Fibroblast of the aortic adventitia (primary cell): ENCODE measurements at places on chromosomes 5 and 9.

- no peak for DNase-seq
Observed at GRCh38 chr5:140595538-140596300, 31.1 kb downstream of the SLC35A4 start.

DNA sequence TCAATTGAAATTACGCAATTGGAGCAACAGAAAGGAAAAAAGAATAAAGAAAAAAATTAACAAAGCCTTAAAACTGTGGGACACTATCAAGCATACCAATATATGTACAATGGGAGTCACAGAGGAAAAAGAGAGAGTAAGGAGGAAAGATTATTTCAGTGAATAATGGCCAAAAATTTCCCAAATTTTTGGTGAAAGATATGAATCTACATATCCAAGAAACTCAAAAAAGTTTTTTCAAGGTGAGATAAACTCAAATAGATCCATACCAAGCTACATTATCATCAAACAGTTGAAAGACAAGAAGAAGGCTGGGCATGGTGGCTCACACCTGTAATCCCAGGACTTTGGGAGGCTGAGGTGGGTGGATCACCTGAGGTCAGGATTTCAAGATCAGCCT, 8.8 kb upstream of the BRD3 start:
- no peak for DNase-seq

- no peak for DNase-seq
Observed at GRCh38 chr5:152641970-152642805, 237.1 kb upstream of the NMUR2 start.

GRCh38 chr5:11007269-11007870, 246.3 kb upstream of the DAP start:
- DNase-seq = no peak

GRCh38 chr5:31993165-31993961, 180.8 kb downstream of the GOLPH3 start:
- DNase-seq = peak; percentile 64

DNA sequence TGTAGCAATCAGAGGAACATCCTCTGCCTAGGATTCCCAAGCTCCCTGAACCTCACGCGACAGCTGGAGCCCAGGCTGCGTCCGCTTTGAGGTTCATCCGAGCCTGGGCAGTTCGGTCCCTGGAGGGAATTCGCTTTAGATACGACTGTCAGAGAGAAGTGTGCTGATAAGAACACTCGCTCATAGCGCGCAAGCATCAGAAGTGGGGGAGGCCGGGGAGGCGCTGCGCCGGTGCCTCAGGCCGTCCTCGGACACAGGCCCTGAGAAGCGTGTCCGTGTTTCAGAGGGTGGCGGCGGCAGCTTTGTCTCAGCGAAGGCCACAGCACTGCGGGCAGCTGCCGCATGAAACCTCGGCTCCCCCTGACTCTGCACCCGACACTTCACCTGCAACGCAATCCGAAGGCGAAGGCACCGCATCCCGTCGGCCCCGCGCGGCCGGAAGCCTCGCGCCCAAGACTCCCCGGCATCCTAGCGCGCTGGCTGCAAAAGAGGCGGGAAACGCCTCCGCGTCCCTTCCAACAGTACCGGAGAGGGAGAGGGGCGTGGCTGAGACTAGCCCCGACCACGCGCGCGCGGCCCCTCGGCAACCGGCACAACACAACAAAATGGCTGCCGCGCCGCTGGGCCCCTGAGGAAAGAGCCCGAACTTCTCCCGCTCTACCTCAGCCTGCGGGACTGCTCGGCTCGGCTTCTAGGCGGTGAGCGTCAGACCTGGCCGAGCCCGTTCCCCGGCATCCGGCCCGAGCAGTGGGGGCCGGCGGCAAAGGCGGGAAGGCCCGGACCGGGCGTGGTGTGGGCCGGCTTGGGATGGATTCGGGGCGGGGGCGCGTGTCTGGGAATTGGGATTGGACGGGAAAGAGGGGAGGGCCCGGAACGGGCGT, at the start of gene CNTRL:
Gene CNTRL (plus strand): TSS at position 586 of the 881 bp plus-strand sequence. CDS start 13,372 bp downstream, outside the sequence.
- peak; percentile 77 for DNase-seq

DNA sequence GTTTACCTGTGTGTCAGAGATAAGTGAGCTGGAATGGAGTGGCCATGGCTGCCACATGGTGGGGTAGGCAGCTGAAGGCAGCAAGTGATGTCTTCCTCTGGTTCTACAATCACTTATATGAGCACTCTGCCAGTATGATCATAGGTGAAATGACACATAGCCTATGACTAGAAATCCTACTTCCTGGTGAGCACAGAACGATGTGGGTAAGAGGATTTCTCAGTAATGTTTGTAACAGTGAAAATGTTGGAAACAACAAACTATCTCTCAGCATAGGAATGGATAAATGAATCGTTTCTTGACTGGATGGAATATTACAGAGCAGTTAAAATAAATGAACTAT, 187.0 kb upstream of the S1PR3 start:
- no peak for DNase-seq

- no peak for DNase-seq
Observed at GRCh38 chr5:1111727-1112289, at the start of gene SLC12A7. Gene SLC12A7, minus strand, starts transcription at chr5:1112063. Its CDS starts 72 bp downstream, at chr5:1111991.

DNA sequence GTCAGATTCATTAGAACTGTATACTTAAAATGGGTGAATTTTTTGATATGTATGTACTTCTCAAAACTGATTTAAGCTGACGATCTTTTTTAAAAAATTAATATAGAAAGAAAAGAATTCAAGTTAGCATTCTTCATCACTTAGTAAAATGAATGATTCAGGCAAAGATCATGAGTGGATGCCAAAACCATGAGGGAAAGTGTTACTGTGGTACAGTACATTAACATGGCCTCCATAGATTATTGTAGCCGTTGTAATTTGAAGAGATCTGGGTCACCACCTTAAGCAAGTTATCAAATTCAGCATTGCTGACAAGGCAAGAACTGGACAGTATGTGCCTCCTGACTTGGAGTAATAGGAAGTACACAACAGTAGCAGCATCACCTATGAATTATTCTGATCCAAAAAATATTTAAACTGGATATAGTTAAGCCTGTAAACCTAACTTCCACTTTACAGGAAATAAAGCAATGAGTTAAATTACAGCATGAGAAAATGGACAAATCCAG, 29.7 kb downstream of the C9orf85 start:
- peak; percentile 15 for DNase-seq

DNA sequence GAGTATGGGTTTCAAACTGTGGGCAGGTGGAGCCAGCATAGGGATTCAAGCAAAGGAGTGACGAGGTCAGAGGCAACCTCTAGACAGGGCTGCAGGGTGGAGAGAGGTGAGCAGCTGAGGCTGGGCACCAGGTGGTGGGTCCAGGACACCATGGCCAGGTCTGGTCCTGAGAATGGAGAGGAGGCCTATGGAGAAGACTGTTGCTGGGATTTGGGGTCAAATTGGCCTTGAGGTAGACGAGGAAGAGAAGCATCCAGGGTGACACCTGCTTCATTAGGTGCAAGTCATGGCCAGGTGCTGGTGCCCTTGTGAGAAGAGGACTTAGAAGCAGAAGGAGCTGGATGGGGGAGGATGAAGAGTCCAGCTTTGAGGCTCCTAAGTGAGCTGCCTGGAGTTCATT, 99.6 kb downstream of the NSG2 start:
- DNase-seq = no peak

- DNase-seq = no peak
Observed at GRCh38 chr5:159943326-159943725, 27.0 kb downstream of the ADRA1B start.

- no peak for DNase-seq
Observed at GRCh38 chr5:114367029-114367428, 5.2 kb downstream of the KCNN2 start.

DNA sequence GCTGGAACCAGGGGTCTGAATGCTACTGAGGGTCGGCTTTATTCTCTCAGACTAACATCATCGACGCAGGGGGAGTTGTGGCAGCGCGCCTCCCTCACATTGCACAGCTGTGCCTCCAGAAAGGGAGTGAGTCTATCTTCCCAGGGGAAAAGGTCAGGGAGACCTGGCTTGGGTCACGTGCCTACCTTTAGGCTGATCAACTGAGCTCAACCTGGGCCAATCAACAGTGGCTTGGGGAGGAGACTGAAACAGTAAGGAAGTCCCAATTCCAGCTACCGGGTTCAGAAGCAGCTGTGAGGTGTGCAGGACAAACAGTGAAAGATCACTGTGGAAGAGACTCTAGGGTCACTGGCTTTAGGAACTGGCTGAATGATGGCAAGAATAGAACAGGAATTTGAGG, 14.3 kb downstream of the SNX30 start:
- DNase-seq = no peak

DNA sequence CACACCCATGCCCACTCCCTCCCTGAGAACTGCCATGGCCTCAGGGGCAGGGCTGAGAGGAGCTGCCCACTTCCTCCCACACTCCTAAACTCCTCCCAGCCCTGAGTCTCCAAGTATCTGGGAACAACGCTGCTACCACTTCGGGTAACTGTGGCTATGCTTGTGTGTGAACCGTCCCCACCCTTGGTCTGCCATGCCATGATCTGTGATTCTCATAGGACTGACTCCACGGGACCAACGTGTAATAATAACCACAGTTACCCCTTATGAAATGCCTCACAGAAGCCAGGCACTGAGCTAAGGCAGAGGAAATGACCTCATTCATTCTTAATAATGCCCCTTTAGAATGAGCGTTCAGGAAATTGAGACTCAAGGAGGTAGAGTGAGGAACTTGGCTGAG, 103.9 kb upstream of the SMIM23 start:
- DNase-seq = peak; percentile 22

- DNase-seq = no peak
Observed at GRCh38 chr9:109590966-109591365, 92.9 kb upstream of the PTPN3 start.

- no peak for DNase-seq
Observed at GRCh38 chr5:9957214-9957613, 292.5 kb downstream of the ATPSCKMT start.

- DNase-seq = no peak
Observed at GRCh38 chr5:59267033-59267432, 626.5 kb downstream of the PDE4D start.

GRCh38 chr5:41371738-41372137, 138.7 kb downstream of the PLCXD3 start:
- DNase-seq = peak; percentile 91

DNA sequence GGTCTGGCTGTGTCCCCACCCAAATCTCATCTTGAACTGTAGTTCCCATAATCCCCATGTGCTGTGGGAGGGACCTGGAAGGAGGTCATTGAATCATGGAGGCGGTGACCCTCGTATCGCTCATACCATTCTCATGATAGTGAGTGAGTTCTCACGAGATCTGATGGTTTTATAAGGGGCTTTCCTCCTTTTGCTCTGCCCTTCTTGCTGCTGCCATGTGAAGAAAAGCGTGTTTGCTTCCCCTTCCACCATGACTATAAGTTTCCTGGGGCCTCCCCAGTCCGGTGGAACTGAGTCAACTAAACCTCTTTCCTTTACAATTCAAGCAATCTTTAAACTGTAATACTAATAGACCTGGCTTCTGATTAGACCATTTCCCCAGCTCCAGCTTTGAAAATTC, 92.2 kb upstream of the SARDH start:
- DNase-seq = no peak

DNA sequence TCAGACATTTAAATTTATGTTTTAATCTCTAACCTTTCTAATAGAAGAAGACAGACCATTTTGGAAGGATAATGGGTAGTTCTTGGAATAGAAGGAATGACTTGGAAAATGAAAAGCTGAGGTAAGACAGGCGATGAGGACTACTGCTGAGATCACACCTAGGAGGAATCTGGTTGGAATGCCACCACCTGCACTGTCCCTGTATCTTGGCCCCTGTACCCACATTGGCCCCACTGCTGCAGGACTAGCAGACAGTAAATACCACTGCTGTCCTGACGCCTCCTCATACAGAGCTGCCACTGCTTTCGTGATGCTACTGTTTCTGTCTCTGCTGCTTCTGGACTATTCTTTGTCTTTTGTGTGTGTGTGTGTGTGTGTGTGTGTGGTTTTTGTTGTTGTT, 359.8 kb downstream of the TMEM232 start:
- no peak for DNase-seq

- DNase-seq = no peak
Observed at GRCh38 chr9:116212986-116213692, 59.5 kb downstream of the PAPPA start.

DNA sequence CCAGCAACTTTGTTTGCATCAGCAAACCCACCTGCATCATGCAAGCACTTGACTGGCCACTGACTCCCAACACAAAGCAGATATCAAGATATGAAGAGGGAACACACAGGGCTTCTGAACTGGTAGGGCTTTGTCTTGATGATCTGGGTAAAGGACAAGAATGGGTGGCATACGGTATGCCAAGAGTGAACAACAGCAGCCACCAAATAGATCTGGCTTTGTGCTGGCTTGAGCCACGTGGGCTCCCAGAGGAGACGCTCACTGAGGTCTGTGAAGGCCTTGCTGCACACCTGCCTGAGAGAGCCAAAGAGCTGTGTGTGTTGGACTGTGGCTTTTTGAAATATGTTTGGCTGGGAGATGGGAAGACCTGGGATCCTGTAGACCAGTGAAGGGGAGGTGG, 43.5 kb downstream of the FGF1 start:
- DNase-seq = no peak

DNA sequence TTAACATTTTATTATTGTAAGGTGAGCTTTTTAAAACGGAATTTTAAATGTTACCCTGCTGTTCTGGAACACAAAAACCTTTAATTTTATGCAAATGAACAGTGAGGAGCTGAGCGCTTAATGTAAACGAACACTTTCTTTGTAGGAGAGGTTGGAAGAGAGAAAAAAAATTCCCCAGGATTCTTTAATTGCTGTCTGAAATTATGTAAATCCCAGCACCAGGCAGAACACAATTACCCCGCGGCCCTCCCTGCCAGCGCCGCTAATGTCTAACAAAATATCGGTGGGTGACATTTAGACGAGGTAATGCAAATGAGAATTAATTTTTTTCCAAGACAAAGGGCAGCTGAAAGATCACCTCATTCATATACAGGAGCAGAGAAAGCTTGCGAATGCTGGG, 143.4 kb upstream of the MVB12B start:
- DNase-seq = no peak

GRCh38 chr5:146862641-146863040, 15.9 kb downstream of the PPP2R2B start:
- DNase-seq = no peak

DNA sequence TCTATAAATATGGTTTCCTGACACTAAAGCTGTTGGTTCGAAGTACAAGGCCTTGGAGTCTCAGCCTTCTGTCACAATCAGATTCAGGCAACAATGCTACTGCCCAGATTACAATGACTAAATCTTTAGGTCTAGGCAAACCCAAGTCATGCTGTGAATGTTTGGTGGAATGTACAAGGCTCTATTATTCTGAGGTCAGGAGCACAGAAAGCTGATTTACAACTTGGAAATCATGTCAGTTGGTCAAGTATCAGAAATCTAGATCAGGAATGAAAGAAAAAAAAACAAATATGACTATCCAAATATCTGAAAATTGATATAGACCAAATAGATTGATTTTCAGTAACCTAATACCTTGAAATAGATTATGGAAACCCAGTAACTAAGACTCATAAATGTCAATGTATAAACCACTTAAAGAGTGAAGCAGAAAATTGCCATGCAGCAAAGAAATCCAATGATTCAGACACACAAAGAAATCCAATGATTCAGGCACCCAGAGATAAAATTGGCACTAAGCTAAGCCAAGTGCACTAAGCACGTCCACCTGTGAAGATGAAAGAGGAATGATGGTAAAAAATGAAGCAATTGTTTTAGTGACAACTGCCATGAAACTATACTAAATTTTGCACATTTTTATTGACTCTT, 588.0 kb upstream of the TUSC1 start:
- DNase-seq = no peak

GRCh38 chr9:106784076-106784475, 78.9 kb upstream of the ZNF462 start:
- DNase-seq = peak; percentile 4

GRCh38 chr5:41763081-41763480, 107.1 kb downstream of the OXCT1 start:
- peak; percentile 75 for DNase-seq

- DNase-seq = peak; percentile 92
Observed at GRCh38 chr9:130962418-130963316, 23.6 kb upstream of the FIBCD1 start.
